ENCODE measurements at places on chromosomes 6 and 20. TPM values are rescaled to one million over a fixed set of nuclear protein-coding genes. Genes with fewer than 3 reads are reported as not detected.

GRCh38 chr6:107870381-107870780, 46.3 kb upstream of the SCML4 start:
- DNase-seq: no peak

DNA sequence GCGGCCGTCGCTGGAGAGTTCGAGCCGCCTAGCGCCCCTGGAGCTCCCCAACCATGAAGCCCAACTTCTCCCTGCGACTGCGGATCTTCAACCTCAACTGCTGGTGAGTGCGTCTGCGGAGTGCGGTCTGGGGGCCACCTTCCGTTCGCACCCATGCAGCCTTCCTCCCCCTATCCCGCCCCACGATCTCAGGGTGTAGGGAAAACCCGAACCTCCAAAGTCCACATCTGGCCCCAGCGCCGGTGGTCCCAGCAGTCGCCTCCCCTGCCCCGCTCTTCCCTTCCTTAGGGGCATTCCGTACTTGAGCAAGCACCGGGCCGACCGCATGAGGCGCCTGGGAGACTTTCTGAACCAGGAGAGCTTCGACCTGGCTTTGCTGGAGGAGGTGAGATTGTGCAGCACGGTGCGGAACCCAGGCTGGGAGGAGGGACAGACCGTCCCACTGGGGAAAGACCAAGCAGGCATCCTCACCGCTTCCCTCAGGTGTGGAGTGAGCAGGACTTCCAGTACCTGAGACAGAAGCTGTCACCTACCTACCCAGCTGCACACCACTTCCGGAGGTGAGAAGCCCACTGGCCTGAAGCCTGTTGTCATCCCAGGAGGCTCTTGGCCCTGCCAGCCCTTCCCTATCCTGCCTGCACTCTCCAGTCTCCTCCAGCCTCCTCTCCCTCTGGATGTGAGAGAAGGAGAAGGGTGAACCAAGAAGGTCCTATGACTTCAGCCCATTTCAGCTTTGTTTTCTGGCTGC, 719 bp downstream of the SMPD2 start:
- no peak for DNase-seq

BPIFB1 gene
- not detected for polyA plus RNA-seq

- DNase-seq: no peak
Observed at GRCh38 chr20:3819411-3820047, 818 bp upstream of the AP5S1 start.

DNA sequence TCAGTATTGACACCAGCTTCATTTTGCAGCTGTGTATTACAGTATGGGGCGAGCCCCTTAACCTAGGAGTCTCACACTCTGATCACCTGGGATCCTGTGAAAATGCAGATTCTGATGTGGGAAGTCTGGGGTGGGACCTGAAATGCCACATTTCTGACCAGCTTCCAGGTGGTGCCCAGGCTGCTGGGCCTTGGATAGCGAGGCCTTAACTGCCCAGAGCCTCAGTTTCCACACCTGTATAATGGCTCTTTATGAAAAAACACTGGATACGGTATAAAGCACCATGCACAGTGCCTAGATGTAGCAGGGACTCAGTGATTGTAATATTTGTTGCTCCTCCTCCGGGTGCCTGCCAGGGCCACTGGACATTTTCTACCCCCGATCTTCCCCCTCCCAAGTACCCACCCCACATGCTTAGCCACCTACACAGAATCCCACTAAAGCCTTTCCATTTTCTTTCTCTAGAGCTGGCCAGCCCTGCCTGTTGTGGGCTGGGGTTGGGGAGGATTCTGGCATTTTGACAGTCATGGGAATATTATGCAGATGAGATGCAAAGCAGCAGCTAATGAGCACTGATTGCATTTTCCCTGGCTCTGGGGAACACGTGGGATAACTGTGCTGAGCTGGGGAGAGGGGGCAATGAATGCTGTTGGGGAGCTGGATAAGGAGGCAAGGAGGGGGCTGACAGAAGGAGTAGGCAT, 44.8 kb downstream of the SPDEF start:
- DNase-seq: no peak

DNA sequence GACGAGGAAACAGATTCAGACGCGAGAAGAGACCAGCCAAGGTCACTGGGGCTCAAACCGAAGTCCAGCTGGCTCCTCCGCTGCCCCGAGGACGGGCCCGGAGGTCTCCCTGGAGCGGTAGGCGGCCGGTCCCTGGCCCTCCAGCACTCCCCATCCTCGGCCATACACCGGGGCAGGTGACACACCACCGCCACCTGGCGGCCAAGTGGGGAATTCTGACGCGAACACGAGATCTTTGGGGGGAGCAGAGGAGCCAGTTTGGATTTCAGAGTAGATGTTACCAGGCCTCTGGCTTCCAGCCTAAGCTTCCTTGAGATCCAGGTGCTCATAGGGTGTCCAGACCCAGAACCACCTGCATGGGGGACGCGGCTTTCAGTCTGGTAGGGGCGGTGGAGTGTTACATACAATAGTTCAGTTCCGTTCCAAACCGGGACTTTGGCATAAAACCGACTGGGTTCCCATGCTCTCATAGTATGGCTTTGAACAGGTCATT, 16.1 kb downstream of the BPIFB1 start:
- no peak for DNase-seq

TSHZ2 gene
- polyA plus RNA-seq: 0.05 TPM

GRCh38 chr20:1879369-1879768, 15.8 kb upstream of the SIRPA start:
- no peak for DNase-seq

GRCh38 chr6:55994531-55994930, 119.1 kb upstream of the BMP5 start:
- DNase-seq: no peak

DNA sequence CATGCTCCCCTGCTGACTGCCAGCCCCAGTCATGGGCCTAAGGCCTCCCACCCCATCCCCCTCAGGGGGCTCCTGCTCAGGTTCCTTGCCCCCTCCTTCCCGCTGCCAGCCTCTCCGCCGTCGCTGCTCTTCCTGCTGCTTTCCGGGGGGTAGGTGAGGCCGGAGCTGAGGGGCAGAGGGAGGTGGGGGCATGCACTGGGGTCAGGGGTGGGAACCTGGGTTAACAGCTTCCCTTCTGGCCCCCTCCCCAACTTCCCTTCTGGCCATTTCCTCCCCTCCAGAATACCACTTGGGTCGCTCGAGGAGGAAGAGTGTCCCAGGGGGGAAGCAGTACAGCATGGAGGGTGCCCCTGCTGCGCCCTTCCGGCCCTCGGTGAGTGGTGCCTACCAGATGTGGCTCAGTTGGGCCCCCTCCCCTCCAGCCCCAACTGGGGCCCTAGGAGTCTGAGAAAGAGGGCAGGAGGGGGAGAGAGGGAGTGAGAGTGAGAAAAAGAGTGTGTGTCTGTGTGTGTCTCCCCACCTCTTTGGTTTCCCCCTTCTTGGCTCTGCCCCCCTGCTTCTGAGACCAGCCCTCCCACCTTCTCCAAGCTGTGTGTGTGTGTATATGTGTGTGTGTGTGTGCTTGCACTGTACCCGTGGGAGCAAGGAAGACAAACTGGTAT, 12.1 kb downstream of the SYNGAP1 start:
- DNase-seq: no peak

GRCh38 chr6:131733376-131734016, 22.7 kb upstream of the CTAGE9 start:
- DNase-seq: no peak

SLC2A10 gene
- not detected for polyA plus RNA-seq

GRCh38 chr20:43723186-43723585, 3.6 kb downstream of the GTSF1L start:
- DNase-seq: no peak

- DNase-seq: no peak
Observed at GRCh38 chr6:51027283-51028065, 208.8 kb downstream of the TFAP2B start.

GRCh38 chr20:24469116-24469893, at the start of gene SYNDIG1:
TSS of gene SYNDIG1 (plus strand) at chr20:24469629. CDS start at chr20:24543098, 73,469 bp downstream.
- DNase-seq: no peak

DNA sequence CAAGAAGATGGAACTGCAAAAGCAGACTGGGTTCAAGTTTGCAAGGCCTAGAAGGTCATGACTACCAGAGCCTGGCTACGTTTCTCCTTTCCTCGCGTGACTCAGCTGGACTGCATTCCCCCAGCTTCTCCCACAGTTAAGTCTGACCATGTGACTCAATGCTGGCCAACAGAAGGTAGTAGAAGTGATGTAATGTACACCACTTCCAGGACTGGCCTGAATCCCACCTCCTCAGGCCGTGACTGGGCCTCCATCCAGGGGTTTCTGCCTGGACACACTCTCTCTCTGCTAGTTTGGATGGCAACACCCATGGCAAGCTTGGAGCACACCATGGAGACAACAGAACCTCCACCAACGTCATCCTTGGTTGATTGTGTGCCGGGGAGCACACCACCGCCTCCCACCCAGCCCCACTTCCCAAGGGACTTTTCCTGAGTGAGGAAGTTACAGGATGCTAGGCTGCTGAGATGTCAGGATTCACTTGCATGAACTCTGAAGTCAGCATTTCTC, 112.0 kb upstream of the CDYL start:
- DNase-seq: no peak

MUC21 gene
- not detected for polyA plus RNA-seq

DNA sequence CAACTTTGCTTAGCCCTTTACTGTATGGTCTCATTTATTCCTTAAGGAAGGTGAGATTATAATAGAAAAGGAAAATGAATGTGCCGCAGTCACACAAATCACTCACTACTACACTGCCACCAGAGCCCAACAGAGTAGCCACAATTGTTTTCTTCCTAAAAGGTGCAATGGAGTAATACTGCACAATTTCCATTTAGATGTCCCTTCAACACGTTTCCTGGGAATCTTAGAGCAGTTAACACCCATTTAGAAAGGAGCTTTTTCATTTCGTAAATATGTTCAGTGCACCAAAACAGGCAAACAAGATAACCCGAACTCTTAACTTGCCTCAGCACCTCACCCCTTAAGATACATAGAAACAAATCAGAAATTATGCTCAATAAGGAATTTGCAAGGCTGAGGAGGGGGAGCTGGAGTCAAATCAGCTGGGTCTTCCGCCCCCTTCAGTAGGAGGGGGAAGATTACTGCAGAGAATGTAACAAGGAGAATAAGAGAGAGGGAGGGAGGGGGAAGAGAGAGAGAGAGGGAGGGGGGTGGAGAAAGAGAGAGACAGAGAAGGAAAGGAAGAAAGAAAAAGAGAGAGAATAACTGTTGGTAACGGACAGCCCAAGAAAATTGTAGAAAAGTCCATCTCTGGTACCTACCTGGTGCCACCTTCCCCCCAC, 155.5 kb downstream of the BCAS1 start:
- no peak for DNase-seq
